ENCODE measurements at places on chromosomes 4 and X.

- peak; percentile 44 for DNase-seq
Observed at GRCh38 chr4:26048950-26049349, 134.9 kb downstream of the SMIM20 start.

DNA sequence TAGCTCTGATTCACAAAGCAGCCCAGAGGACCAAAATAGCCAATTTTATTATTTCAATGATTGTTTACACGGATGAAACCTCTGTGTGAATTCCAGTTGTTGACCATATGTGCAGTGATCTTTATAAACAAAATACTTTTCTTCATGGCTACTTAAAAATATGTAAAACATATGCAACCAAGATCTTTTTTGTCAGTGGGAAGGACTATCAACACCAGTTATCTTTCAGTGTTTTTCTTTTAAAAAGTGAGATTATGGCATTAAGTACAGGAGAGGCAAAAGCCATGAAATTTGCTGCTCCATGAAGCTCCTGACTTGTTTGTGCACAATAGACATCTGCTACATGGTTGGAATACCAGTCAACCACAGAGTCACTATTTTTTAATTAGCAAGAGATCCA, 184.4 kb downstream of the DKK2 start:
- no peak for DNase-seq

- peak; percentile 51 for DNase-seq
Observed at GRCh38 chr4:108683479-108683878, 33.1 kb downstream of the OSTC start.

GRCh38 chr4:53161787-53162433, 204.0 kb downstream of the SCFD2 start:
- DNase-seq = no peak

GRCh38 chr4:112946127-112946526, 103.3 kb upstream of the ANK2 start:
- no peak for DNase-seq

- DNase-seq = no peak
Observed at GRCh38 chrX:76184276-76184675, 11.4 kb downstream of the PBDC1 start.

DNA sequence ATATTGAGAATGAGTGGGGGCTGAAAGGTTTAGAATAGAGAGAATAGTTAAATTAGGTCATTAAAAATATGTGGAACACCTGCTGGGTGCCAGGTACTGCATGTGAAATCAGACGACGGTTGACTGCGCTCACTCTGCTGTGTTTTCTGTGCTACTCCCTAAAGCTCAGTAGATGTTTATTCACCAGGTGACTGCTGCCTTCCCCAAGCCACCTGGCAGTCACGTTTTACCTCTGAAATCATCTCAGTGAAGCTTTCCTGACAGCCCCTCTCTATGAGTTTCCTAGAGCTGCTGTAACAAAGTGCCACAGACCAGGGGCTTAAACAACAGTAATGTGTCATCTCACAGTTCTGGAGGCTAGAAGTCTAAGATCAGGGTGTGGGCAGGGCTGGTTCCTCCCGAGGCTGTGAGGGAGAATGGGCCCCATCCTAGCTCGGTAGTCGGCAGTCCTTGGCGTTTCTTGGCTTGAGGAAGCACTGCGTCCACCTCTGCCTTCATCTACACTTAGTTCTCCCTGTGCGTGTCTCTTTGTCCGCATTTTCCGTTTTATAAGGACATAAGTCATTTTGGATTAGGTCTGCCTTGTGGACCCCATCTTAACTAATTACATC, 25.3 kb downstream of the ADD1 start:
- no peak for DNase-seq

GRCh38 chrX:114071412-114071811, 512.5 kb upstream of the HTR2C start:
- no peak for DNase-seq

DNA sequence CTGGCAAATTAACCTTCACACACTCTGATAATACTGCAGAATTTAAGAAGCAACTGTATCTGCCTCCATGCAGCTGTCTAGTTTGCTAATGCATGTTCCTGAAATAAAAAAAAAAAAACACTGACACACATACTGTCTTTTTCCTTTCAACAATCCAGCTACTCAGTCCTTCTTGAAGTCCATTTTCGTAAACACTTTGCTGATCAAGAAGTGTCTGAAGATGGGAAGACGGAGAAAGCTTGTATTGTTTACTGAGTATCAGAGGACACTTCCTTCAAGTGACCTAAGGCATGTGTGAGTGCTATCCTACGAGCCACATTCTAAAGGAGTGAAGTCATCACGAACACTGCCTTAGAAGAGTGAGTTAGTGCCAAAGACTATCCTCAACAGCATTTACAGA, 82.6 kb downstream of the LUZP4 start:
- peak; percentile 69 for DNase-seq

GRCh38 chrX:18353931-18354368, 538 bp downstream of the SCML2 start:
- no peak for DNase-seq

DNA sequence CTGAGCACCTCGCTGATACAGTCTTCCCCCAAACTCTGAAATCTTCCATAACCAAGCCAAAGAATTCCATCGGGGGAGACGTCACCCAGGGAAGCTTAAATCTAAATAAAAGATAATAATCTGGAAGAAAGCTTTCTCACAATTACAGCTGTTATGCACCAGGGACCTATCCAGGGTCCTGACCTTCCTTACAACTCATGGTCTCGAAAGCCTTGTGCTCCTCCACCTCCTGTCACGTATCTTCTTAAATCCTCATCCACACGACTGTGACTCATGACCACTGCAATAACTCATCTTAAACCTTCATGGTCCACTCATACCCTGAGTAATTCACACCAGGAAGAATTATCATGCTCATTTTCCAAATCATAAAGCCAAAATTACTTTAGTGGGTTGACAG, 166.8 kb upstream of the FRG1 start:
- no peak for DNase-seq

- peak; percentile 17 for DNase-seq
Observed at GRCh38 chr4:89836897-89837384, at the start of gene SNCA. TSS of gene SNCA (minus strand) at chr4:89837161. CDS start at chr4:89835667, 1,494 bp downstream.

DNA sequence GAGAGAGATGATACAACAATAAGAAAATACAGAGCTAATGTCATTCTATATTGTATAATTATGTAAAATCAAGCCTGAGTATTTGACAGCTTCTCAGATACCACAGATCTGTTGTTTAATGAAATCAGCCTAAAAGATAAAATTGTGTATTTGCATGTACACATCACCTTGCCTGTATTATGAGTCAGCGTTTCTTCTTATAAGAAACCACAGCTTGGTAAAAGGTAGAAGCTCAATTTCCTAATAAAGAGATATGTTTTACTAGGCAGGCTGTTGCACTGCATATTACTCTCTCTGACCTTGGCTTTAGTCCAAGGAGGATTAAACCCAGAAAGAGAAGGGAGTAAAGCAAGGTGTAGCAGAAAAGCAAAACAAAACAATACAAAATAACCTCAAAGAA, 121.3 kb downstream of the PPARGC1A start:
- DNase-seq = no peak

DNA sequence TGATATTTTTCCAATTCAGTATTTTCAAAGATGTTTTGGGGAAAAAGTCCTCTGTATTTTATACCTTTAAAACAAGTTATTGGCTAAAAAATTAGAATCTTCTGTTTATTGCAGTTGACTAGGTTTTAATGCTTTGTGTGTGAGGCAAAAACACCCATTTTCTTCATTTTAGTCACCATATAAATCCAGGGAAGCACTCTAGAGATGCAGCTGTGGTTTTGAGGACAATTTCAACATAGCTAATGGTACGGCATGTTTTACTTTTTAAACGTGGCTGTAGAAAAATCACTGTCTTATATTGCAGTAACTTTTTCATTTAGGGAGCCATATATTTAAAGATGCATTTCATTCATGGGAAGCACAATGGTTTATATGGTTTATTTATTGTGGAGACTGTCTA, 129.1 kb upstream of the PITX2 start:
- DNase-seq = peak; percentile 87

DNA sequence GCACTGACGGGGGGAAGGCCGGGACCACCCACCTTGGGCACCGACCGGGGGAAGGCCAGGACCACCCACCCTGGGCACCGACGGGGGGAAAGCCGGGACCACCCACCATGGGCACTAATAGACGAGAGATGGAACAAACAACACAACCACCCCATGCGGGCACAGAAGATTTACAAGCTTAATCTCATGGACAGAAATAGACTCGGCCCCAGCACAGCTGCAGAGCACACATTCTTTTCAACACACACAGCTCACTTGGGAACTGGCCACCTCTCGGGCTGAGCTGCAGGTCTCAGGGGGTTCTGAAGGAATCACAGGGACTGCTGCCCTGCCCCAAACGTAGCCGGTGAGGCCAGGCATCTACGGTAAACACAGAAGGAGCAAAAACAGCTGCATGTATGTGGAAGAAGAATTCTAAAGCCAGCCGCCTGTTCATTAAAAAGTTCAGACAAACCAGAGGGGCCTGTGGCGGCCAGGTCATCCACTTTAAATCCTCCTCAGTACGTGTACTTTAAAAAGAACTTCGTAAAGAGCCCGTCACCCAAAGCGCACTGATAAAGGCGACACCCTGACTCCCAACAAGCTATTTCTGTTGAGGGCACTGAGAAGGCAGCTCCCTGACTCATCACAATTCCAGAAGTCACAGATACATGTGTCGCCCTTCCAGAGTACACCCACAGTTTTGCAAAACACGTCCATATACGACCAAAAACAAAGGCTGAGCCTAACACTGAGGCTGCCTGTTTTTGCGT, 17.7 kb downstream of the PPP2R3B start:
- peak; percentile 64 for DNase-seq

DNA sequence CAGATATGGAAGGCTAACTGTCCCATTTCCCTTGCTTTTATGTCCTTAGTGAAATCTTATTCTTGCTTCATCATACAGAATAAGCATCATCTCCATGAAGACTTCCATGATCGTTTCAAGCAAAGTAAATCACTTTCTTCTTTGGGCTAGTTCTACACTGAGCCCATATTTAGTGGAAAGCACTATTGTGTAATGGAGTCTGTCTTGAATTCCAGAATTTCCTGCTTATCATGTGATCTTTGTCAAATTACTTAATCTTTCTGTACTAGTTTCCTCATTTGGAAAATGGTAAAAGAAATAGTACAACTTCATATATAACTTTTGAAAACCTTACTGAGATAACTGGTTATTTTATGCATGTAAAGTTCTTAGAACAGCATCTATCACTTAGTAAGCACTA, 7.6 kb downstream of the ANAPC10 start:
- DNase-seq = no peak

DNA sequence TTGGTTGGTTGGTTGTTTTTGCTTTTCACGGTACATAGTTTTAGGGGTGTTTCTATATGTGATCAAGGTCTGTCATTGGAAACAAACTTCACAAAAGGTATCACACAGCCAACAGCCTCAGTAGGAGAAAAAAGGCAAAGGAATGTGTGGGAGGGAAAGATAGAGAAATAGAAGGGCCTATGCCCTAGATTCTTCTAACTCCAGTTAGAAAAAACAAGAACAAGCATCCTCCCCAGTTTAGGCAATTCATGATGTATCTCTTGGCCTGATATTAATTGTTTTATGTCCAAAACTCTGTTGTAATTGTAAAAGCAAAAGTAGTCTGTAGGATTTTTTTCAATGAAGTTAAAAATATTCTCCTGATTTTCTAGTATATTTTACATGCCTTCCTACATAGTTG, 192.4 kb upstream of the EDNRA start:
- DNase-seq = no peak

- peak; percentile 16 for DNase-seq
Observed at GRCh38 chr4:81454499-81454898, 17.2 kb downstream of the RASGEF1B start.

DNA sequence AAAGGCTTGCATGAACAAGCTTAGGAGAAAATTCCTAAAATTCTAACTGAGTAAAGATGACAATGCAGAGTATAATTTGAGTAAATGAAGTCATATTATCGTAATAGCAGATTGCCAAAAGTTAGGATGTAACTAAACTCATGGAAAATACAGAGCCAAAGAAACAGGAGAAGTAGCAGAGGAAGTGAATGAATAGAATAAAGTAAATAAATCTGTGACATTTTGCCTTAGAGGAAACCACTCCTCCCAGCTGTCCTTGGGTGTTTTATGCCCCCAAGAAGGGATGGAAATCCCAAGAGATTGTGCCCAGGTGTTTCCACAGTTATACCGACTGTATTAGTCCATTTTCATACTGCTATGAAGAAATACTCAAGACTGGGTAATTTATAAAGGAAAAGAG, 1.9 kb upstream of the BMX start:
- no peak for DNase-seq

- DNase-seq = peak; percentile 41
Observed at GRCh38 chr4:15457406-15458201, 12.1 kb upstream of the CC2D2A start.

DNA sequence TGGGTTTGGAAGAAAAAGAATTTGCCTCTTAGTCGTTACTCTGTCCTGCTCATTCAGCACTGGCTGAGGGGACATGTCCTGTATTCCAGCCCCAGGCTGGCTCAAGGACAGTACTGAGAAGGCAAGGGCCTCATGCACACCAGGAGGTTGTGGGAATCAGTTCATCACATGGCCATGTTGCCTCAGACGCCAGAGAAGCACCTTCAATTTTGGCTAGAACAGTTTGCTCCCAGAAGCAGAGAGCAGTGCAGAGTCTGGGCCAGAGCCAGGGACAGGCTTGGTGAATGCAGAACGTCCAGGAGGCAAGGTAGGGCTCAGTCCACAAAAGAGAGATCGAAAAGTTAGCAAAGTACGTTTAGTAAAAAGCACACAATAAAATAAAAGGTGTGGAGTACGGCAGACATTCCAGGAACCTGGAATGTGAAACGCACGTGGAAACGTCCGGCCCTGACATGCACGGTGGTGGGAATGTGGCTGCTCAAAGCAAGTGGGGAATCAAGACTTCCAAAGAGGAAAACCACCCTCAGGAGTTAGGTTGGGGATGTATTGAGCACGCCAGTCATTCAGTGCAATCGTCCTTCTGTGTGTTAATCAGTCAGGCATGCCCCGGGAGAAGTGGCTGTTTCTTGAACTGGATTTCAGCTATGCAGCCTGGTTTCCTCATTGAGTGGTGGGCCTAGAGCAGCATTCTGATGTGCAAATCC, 1.2 kb upstream of the SLC2A9 start:
- DNase-seq = no peak

DNA sequence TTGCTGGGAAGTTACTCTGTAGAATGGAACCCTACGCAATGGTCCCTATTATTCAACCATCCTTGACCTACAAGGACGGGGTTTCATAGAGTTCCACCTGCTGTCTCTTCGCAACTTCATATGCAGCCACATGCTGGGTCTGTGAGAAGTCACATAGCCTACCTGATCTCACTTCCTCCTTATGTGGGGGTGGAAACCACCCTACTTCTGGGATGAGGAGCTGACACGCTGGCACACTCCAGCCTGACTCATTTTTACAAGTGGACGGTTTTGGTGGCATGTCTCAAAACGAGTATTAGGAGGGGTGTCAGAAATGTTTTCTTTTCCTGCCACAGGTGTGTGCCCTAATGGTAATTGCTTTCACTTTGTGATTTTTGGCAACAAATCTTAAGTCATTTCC, 36.8 kb upstream of the ARSD start:
- DNase-seq = no peak

DNA sequence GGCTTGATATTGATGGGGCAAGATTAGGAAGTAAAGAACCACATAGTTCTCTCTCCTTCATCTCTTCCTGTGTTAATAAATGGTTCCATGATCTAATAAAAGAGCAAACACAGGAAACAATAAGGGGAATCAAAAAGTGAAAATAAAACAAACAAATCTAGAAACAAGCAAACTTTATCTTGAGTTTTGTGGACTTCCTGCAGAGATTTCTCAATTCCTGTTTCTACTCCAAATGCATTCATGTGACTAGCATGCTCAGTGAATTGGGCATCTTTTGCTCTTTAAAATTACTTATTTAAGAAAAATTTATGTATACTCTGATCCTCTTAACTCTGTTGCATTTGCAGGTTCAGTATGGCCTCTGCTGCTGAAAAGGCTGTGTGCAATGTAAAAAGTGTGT, 682.0 kb downstream of the KCTD8 start:
- no peak for DNase-seq
